ENCODE measurements at places on chromosomes 1 and 21. TPM values are rescaled to one million over a fixed set of nuclear protein-coding genes. Genes with fewer than 3 reads are reported as not detected.
A peak's percentile ranks its signal among the peaks of the same experiment; 100 is the strongest.

CYP4B1 gene
- total RNA-seq: not detected

GREM2 gene
- 1.3 TPM for total RNA-seq

DNA sequence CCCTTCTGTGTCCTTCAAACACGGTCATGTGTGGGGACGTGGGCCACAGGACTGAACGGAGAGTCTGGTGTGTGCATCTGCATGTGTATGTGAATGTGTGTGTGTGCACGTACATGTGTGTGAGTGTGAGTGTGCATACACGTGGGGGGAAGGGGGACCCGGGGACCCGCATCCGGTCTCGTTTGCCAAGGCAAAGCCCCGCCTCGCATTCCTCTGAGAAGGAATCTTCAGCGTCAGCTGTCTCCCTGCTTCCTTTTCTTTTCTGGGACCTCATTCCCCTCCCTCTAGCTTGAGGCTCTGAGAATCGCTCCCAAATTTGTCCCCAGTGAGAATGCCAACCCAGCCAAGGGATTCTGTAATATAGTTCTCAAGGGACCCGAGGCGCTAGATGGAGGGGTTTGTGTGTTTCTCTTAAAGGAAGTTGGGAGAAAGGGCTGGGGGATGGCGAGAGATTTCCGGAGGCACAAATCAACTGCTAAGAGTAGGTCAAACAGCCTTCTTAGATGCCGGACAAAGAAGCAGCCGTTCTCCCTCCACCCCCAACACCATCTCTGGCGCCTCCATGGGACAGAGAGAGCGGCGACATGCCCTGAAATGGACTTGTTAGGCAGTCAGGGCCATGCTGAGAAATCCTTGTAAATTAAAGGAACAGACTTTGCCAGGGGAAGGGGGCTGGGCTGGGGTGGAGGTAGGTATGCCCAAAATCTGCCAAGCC is 6.6 kb downstream of the IFFO2 start:
- peak; percentile 51 for DNase-seq

GRCh38 chr21:44524414-44525371 is 15.3 kb downstream of the KRTAP10-1 start:
- no peak for DNase-seq

DNA sequence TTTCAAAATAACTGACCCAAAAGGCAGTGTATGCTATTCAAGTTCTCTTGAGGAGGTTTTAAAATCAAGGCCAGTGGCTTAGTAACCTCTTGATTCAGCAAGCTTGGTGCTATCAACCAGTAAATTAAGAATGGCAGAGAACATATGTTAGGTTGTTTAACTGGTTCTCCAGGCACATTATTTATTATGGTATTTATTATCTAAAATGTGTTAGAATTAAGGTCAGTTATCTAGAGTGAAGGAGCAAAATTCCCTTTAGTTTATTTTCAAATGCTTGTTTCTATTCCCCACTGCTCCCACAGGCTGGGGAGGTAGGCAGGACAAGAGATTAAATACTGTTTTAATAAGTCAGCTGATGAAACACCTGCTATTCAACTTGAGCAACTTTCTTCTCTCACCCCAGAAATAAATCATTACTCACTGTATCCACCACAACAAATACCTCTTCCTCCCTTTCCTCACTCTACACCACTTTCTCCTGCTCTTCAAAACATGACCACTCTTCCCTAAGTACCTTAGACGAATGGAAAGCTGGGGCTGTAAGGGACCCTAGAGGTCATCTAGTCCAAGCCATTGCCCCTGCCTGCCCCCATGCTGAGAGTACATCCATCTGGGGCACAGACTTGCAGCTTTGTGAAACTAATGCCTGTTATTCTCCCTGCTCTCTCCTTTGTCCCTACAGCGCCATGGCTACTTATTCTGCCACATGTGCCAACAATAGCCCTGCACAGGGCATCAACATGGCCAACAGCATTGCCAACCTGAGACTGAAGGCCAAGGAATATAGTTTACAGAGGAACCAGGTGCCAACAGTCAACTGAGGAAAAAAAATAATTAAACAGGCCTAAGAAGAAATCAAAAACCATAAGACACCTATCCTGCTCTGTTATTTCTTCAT is 71.7 kb downstream of the PRRX1 start:
- no peak for DNase-seq

GRCh38 chr1:6348511-6349191 is 44.9 kb downstream of the ACOT7 start:
- no peak for DNase-seq

DNA sequence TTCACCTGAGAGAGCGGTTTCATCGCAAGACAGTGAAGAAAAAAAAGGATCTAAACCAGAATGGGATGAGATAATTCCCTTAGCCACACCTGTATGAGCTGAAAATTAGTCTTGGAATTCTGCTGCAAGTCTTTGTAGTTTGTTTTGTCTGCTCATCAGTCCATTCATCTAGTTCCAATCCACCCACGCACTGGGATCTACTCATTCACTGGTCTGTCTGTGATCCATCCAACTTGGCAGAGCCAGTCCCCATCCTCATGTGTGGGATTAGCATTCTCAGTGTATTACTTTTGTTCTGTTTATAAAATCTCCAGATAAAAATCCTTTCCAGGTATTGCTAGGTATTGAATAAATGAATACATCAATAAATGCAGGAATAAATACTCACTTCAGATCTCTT is 266.5 kb upstream of the USP24 start:
- no peak for DNase-seq

DNA sequence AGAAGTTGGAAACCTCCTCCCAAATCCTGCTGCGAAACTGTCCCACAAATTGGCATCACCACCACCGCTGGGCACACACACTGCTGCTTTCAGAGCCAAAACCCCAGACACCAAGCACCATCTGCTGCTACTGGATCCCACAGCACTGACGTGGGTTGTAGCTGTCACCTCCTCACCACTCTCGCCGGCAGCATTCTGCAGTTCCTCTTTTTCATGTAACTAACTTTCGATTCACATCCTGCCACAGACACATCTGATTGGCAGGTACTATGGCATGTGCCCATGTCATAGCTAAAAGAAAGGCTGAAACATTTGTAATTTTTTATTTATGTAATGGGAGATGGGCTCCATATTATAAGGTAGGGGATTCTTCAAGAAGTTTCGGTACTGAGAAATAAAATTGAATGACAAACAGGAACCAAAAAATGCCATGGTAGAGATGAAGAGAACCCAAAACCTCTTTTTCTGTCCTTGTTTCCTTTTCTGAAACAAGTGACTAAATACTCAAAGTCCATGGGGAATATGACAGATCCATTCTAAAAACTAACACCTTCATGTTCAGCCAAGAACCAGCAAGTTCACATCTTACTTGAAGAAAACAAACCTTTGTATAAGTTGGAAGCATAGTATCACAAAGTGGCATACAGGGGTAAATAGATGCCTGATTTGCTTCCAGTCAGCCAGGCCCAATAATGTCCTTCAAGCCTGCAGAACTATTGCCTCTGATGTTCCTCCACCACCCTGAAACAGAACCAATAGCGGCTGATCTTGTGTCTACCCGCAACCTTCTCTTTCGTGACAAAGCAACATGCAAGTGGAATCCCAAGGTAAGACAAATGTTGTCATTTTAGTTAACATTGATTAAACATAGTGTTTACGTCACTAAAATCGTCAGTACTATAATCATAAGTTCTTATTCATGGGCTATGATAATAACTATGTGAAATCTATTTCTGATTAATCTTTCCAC is 26.6 kb upstream of the RGS13 start:
- no peak for DNase-seq

SPATA1 gene
- total RNA-seq: 0.97 TPM

DNA sequence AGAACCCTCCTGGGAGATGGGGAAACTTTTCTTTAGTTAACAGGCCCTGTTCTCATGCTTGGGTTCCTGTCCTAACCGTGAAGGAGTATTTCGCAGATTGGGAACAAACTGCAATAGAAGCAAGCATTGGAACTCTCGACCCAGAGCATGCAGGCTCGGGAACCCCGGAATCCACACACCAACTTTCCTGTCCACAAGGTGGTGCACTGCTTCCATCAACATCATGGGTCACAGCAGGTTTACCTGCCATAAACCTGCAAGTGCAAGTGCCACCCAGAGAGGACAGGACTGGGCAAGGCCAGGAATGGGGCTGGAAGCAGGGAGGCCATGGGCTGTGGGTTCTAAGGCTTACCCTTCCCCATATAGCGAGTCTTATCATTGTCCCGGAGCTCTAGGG is 6.9 kb downstream of the ENO1 start:
- DNase-seq: no peak

GRCh38 chr1:244802041-244802440 is 33.4 kb upstream of the COX20 start:
- no peak for DNase-seq

GRCh38 chr1:10378081-10378841 is 20.6 kb upstream of the PGD start:
- DNase-seq: peak; percentile 31

DNA sequence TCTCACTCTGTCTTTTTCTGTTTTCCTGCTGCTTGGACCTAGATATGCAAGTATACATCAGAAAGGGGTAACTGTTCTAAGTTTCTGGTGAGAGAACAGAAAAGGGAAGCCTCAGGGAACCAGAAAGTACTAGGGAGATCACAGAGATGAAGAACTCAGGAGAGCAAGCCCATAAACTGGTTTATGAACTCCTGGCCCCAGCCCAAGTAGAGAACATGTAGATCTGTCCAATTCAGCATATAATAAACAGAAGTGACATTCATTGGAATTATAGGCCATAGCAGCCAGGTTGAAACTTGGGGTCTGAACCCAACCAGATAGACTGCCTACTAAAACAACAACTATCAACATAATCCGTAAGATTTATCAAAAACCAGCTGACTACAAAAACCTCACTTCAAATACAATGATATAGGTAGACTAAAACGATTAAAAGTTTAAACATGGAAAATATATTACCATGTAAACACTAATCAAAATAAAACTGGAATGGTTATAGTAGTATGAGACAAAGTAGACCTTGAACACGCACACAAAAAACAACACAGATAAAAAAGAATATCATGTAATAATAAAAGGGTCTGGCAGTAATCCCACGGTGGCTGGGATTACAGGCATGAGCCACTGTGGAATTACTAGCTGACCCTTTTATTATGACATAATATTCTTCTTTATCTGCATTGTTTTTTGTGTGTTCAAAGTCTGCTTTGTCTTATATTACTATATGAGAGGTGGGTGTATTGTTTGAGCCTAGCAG is 65.0 kb downstream of the ZSWIM5 start:
- DNase-seq: no peak

- no peak for DNase-seq
Observed at GRCh38 chr1:7351649-7352048, 419.4 kb upstream of the VAMP3 start.

- DNase-seq: no peak
Observed at GRCh38 chr1:94335447-94335846, 82.7 kb upstream of the ABCD3 start.

DNA sequence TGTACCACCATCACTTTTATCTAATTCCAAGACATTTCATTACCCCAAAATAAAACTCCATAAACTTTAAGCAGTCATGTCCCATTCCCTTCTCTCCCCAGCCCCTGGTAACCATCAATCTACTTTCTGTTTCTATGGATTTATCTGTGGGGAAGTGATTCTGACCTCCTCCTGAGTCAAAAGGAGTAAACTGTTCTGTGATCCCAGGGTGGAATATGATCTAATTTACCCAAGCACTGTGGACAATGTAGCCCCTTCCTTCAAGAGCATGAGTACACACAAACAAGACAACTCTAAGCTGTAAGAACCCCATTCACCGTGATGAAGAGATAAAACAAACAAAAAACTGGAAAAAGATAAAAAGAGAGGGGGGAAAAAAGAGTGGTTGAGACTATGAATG is 77.9 kb downstream of the PLPP3 start:
- no peak for DNase-seq

DNA sequence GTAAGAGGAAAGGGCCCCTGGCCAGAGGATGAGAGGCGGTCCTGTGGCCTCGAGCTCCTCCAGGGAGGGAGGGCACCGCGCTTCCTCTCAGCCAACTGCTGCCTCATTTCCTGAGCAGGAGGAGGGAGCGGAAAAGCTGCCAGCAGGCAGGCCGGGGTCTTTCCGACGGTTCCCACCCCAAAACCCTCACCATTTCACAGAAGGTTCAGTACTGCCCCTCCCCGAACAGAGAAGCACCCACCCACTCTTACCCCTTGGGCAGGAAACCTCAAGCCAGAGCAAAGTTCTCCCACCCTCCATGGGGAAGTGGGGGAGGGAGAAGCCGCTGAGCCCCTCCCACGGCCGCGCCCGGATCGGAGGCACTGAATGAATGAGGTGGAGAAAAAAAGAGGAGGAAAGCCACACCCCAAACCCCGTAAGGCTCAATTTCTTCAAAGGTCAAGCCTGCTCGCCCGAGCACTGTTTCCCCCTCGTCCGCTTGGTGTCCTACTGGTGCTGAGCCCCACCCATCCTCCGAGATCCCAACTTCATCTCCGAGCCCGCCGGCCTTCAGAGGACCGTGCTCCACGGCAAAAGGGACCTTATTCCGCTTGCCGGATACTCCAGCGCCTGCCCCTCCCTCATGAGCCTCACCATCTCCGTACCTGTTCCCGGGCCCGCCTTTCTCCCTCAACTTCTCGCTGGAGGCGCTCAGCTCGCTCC is 9.4 kb downstream of the TPM3 start:
- DNase-seq: peak; percentile 85

- no peak for DNase-seq
Observed at GRCh38 chr21:26097475-26097874, 73.1 kb downstream of the APP start.

DNA sequence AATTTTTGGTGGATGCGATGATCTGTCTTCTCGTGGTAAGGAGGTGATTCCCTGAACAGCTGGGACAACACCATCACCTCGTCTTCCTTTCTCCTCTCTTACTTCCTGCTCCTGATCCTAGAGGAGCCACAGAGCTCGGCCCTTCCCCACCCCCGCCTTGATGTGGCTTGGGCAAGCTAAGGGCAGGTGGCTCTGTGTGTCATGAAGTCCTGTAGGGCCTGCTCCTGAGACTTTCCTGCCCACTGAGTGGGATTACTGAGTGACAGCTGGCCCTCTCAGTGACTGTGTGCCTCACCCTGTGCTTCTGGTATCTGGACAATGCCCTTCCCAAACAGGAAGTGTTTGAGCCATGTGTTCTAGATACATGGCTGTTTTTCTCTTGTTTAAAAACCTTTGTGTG is 153.0 kb downstream of the KCNJ6 start:
- DNase-seq: no peak

- no peak for DNase-seq
Observed at GRCh38 chr1:231411036-231411531, 11.0 kb downstream of the EGLN1 start.

NHLH1 gene
- not detected for total RNA-seq

DNA sequence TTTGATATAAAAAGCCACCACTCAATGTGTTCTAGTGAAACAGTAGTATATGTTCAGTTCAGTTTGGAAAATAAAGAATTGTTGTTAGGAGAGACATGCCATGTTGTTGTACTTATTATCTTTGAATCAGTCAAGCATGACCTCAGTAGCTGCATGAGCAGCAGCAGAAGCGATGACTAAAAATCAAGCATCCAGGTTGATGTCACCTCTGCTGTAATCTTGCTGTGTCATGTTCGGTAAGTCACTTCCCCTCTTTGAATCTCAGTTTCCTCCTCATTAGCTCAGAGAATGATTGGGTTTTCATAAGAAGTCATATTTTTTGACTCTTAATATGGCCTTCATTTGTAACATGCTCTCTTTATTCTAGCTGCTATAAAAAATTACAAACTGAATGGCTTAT is 428.4 kb upstream of the B3GALT2 start:
- peak; percentile 14 for DNase-seq

All from fibroblast of villous mesenchyme (primary cell).